ENCODE measurements at places on chromosomes 2 and 18. TPM values are rescaled to one million over a fixed set of nuclear protein-coding genes. Genes with fewer than 3 reads are reported as not detected.

The FAM117B gene
- 28.9 TPM for total RNA-seq

GRCh38 chr2:48723129-48723528 lies 32.4 kb downstream of the LHCGR start:
- DNase-seq, result no peak

The MC5R gene
- not detected for total RNA-seq

DNA sequence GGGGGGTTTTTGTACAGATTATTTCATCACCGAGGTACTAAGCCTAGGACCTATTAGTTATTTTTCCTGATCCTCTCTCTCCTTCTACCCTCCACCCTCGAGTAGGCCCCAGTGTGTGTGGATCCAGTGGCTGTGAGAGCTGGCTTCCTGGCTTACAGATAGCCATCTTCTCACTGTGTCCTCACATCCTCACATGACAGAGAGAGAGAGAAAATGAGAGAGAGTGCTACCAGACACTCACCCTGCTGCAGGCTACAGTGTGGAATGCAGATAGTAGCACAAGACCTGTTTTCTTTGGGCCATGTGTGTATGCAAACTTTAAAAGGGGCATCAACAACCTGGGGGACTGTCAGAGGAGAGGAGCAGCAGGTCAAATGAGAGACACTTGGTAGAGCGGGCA lies 9.5 kb downstream of the KCNK3 start:
- no peak for DNase-seq

DNA sequence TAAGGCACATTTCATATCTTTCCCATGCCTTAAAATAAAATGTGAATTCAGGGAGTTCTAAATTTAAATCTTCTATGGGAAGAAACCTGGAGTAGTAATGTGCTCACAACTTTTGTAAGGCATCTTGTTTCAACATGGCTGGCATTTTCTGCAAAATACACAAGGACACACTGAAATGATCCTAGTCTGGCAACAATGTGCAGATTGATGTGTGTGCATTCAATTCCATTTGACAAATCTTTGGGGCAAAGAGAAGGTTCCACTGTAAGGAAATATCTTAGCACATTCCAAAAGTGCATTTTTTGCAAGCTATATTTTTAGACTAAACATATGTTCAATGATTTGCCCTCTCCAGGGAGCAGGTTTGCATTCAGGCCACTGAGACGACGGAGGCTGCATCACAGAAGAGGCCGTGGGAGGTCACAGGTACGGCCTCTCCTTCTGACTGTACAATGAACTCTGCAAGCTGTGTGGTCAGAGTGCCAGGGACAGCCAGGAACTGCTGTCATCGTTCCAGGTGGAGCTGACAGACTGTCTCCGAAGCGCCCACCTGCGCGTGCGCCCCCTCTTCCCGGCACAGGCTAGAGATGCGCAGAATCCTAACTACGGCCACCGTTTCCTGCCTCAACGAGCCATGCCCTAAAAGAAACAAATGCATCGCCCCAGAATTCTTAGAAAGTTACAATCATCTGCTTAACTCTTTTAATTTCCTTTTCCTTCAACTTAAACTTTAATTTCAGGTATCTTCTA lies 149.2 kb upstream of the POU3F3 start:
- no peak for DNase-seq

DNA sequence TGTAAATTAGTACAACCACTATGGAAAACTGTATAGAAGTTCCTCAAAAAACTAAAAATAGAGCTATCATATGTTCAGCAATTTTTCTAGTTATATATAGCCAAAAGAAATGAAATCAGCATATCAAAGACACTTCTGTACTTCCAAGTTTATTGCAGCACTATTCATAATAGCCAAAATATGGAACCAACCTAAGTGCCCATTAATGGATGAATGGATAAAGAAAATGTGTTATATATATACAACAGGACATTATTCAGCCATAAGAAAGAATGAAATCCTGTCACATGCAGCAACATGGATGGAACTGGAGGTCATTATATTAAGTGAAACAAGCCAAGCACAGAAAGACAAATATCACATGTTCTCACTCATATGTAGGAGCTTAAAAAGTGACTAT lies 112.6 kb downstream of the MDH1 start:
- DNase-seq, result no peak

DNA sequence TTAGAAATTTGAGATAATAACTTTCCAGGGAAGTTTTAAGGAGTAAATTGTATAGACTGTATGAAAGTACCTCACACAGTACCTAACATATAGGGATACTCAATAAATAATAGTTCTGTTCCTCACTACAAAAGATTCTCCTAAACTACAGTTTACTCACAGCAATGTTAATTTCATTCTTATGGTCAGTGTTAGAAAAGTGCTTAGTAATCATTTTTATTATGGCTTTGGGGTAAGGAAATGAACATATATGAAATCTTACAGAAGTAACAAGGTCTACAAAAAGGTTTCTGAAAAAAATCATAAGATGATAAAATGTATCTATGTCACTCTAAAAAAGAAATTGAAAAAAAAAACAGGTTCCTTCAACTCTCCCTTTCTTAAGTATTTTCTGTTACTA lies 67.2 kb downstream of the IKZF2 start:
- no peak for DNase-seq

The PLGLB1 gene
- total RNA-seq, result 5.4 TPM

The SP3 gene
- 79.9 TPM for total RNA-seq

- DNase-seq, result no peak
These were observed 267.8 kb upstream of the NCKAP5 start for GRCh38 chr2:133835821-133836619.
